ENCODE measurements at places on chromosomes 7 and 10.

DNA sequence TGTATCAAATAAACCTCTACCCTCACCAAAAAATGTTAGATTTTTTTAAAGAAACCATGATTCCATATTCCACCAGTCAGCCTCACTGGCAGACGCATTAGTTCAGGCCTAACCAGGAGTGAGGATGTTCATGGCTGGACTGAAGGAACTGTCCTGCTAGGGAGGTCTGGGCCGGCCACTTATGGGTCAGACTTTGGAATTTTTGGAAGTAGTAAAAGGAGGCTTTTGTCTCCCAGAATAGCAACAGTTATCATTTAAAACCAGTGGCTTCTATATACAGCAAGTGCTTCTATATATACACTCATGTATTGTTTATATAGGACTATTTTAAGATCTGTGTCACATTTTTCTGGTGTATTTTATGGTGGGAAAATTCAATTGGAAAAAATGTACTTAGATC is 120.5 kb downstream of the CNNM2 start:
- no peak for DNase-seq

- DNase-seq, result no peak
Measured at GRCh38 chr7:105350906-105351305, 37.8 kb downstream of the SRPK2 start.

DNA sequence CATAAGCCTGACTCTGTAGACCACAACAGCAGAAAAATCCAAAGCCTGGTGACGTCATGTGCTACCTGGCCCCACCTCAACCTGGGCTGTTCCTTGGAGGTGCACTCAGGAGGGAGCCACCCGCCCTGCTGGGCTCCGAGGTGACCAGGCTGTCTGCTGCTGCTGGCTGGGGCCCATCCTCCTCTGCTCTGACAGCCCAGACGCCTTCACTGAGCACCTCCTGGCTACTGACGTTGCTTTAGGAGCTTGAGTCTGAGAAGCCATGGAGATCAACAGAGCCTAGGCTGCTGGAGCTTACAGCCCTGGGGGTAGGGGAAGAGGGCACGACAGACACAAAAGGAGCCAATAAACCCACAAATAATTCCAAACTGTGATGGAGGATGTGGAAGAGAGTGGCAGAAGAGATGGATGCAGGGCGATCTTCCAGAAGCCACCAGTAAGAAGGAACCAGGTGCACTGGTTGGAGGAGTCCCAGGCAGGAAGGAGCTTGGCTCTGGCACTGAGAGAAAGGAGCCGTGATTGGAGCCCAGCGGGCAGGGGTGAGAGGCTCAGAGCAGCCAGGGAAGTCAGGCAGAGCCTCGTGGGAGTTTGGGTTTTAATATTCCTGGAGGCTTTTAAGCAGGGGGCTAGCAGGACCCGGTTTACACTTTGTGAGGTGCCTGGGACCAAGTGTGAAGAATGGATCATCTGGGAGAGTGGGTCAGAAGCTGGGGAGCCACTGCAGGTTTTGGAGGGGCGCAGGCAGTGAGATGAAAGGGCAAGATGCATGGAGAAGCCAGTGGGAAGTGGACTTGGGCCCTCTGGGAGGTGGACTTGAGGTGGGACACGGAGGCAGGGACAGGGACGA is 1.7 kb upstream of the PTPRE start:
- DNase-seq, result no peak

DNA sequence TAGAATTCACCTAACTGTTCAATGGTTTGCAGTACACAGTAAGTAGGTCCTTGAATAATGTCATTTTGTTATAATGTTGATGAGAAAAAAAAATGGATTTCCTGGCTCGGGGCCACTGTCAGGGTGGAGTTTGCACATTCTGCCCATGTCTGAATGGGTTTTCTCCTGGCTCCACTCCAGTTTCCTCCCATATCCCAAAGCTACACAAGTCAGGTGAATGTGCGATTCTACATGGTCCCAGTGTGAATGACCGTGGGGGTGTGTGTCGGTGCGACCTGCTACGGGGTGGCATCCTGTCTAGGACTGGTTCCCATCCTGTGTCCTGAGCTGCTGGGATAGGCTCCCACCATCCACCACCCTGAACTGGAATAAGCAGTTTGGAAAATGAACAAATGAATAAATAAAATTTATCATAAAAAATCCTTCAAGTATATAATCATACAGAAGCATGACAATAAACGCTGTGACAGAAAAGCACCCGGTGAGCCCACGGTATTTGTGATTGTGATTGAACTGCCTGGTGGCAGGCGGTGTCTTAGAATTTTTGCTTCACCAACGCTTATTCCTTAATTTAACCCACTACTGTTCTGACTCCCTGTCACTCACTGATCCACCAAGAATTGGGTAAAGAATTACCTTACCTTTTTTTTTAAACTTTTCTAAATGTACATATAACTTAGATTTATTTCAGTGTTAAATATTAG is 114.1 kb downstream of the ICA1 start:
- no peak for DNase-seq

- DNase-seq, result no peak
Measured at GRCh38 chr10:124732931-124733570, 11.1 kb downstream of the FAM53B start.

DNA sequence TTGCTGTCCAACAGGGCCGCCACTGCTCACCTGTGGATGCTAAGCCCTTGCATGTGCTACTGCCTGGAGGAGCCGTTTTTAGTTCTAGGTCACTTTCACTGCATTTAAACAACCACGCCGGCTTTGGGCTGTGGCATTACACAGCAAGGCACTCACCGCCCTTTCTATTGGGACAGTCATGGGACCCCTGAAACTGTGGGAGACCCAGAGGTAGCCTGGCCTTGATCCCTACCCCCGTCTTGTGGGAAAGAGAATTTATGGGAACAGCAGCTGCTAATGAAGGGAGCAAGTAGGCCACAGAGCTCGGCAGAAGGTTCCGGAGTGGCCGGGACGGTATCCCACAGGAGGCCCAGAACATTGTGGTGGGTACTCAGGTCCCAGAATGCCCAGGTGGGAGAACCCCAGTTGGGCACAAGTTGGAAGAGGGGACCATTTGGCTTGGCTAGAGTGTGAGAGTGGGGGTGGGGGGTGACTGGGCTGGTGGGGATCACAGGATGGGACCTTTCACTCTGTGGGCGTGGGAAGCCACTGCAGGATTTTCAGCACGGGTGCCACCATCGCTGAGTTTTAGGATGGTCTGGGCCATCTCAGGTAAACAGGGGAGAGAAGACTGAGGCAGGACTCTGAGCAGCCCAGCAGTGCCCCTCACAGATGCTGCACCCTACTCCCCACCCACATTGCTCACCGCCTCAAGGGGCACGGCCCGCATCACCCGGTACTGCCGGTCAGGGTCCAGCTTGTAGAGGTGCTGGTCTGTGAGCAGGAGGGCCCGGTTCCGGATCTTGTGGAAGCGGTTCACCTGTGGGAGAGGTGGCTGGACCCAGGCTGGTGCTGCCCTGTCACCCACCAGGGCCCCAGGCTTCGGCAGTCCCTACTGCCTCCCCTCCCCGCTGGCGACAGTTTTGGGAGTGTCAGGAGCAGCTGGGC is 15.2 kb downstream of the MYO1G start:
- DNase-seq, result no peak

GRCh38 chr10:74544106-74544505 is 282.3 kb upstream of the KAT6B start:
- DNase-seq, result no peak

DNA sequence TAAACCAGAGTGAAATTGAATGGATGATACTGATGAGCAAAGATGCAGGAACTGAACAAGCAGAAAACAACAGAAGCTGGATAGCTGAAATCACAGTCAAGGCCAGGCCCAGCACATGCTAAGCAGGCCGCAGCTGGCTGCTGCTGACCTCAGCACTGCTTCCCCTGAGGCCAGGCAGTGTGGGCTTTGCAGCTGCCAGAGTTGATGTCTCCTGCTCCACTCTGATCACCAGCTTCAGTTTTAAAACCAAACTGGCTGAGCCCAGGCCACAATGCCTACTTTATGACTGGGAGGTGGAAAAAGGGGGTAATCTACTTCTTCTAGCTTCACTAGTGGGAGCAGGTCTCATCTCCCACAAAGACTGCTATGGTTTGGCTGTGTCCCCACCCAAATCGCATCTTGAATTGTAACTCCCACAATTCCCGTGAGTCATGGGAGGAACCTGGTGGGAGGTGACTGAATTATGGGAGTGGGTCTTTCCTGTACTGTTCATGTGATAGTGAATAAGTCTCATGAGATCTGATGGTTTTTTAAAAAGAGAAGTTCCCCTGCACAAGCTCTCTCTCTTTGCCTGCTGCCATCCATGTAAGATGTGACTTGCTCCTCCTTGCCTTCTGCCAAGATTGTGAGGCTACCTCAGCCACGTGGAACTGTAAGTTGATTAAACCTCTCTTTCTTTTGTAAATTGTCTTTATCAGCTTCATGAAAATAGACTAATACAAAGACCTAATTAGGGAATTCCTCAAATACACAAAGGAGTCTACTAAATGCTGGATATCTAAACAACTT is 136.4 kb upstream of the ITGB1 start:
- DNase-seq, result no peak

DNA sequence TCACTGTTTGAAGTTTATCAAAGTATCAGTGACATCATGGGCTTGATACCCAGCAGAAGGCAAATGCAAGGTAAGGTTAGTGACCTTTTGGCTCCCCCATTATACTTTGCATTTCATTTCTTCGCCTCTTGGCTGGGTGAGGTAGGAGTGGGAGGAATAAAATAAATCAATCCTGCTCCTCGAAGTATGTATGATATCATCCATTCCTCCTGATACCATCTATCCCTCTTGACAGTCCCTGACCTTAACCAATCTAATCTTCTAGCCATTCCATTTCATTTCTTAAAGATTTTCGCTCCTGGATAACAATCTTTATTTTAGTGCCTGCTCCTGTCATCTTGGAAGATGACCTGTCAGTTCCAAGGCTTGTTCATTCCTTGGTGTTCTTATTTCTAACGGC is 1083.3 kb downstream of the NXPH1 start:
- no peak for DNase-seq

DNA sequence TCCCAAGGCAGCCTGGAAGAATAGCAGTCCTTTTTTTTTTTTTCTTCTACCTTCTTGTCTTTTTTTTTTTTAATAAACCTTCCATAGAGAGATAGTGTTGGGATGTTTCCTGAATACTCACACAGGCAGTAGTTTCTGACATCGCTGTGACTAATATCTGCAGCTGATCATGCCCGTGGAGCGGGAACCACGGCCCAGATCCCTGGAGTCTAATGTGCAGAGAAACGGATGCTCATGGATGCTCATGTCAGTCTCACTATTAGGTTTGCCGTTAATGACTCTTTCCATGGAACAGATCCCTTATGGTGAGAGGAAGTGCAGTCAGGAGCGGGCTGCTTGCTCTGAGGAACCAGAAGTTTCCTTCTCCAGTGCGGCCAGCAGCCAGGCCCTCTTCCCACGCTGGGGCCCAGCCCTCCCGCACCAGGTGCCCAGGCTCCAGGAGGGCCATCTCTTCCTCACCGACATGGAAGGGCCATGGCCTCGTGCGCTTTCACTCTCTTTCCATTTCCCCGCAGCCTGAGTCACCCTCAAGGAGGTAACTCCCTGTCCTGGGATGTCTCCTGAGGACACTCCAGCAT is 132.5 kb downstream of the WDR37 start:
- no peak for DNase-seq

GRCh38 chr10:68871731-68872342 is 29.3 kb upstream of the DDX50 start:
- no peak for DNase-seq

GRCh38 chr10:125344573-125345171 is 184.3 kb upstream of the CTBP2 start:
- DNase-seq, result no peak

- DNase-seq, result no peak
Measured at GRCh38 chr10:29407280-29407858, 118.5 kb downstream of the LYZL1 start.

GRCh38 chr7:46989247-46989646 is 592.7 kb downstream of the TNS3 start:
- DNase-seq, result no peak
